ENCODE measurements at places on chromosomes 4 and X. TPM values are rescaled to one million over a fixed set of nuclear protein-coding genes. Genes with fewer than 3 reads are reported as not detected.

Gene MAGEC3
- polyA plus RNA-seq: 0.96 TPM

Gene GAGE2A
- polyA plus RNA-seq: not detected

DNA sequence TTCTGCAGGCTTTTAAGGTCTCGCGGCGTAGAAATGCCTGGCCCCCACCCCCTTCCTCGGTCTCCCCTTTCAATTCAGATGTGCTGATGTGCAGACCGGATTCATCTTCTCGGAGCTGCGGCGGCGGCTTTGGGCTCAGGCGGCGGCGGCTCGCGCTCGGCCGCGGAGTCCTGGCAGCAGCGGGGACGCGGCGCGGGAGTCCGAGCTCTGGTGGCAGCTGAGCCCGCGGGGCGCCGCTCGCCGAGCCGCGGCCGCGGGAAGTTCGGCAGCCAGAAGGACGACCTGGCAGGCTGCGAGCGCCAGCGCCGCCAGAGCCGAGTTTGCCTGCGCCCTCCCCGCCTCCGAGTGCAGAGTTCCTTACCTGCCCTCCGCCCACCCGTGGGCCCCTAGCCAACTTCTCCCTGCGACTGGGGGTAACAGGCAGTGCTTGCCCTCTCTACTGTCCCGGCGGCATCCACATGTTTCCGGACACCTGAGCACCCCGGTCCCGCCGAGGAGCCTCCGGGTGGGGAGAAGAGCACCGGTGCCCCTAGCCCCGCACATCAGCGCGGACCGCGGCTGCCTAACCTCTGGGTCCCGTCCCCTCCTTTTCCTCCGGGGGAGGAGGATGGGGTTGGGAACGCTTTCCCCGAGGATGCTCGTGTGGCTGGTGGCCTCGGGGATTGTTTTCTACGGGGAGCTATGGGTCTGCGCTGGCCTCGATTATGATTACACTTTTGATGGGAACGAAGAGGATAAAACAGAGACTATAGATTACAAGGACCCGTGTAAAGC, 448 bp downstream of the TLL1 start:
- peak; percentile 19 for DNase-seq

DNA sequence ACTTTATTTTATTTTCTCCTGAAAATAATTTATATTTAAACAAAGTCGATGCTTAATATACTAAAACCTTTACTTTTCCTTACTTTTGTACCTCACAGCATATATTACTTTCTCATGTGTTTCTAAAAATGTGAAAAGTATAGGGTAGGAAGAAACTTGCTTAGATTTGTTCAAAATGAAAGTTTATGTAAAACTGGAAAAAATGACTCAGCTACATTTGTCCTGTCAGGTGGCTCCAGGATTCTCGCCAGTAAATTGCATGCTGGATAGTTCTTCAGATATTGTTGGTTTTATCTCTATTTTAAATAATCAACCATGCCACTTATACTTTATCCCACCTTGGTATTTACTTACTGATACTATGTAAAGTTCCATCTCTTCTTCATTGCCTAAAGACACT, 159.2 kb upstream of the NDST4 start:
- no peak for DNase-seq

- DNase-seq: no peak
Measured at GRCh38 chr4:147428583-147428982, 52.3 kb upstream of the EDNRA start.

Gene PDE6B
- 17.2 TPM for polyA plus RNA-seq

DNA sequence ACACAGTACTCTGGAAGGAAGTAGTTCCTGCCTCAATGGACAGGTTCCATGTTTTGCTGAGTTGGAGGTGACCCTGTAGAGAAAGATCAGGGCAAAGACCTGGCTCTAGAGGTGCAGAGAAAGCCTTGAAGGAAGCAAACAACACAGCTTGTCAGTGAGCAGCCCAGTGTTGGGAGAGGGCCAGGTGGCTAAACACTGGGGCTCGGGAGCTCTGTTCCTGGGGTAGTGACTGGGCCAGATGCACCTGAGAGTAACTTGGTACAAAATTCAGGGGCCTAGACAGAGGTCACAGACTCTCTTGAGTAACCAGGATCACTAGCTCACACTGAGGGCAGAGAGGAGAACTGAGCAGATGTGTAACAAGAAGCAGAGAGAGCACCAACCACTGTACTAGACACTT, 138.4 kb upstream of the NALF2 start:
- no peak for DNase-seq

DNA sequence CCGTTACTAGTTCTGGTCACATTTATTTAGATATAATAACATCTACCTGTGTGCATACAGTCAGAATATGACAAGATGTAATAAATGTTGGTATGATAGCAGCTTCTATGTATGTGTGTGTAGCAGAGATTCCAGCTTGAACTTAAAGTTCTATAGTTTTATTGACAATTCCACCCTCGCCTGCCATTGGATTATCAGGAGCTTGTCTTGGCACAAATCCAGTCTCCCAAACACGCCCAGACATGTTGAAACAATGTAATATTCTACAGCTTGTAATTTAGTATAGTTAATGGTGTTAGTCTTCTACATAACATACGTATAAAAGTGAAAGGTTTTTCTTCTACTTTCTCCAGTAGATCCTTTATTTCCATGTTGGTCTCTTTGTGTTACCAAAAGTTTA, 44.4 kb downstream of the BBS12 start:
- DNase-seq: no peak

GRCh38 chrX:17584248-17584681, 153.0 kb upstream of the SCML1 start:
- DNase-seq: no peak

DNA sequence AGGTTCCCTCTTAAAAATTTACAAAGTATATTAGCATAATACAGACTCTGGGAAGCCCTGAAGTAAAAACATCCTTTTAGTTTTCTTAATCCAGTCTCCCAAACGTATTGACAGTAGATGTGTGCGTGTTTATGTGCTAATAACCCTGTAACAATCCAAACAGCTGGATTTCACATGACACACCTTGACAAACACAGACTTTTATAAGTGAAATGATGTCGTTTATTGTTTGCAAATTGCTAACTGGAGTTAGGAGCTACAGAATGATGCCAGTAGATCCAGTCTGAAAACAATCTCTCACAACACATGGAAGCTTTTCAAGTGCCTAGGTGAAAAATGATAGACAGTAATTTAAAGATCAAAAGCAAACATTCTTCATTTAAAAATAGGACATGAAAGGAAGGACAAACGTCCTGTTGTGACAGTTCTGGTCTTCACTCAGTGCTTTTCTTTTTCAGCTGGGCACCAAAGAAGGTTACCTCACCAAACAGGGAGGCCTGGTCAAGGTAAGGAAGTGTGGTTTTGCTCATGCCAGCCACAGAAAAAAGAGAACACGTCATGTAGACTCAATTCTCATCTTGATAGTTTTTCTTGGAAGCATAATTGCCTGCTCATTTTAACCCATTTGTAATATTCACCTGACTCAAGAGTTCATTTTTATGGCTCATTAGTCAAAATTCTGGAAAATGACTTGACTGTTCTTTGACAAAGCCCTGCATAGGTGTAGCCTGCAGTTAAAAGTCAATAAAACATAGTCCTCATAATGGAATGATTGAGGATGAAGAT, 32.9 kb downstream of the LAMTOR3 start:
- no peak for DNase-seq

- DNase-seq: no peak
Measured at GRCh38 chrX:12403474-12404082, 265.3 kb downstream of the FRMPD4 start.

DNA sequence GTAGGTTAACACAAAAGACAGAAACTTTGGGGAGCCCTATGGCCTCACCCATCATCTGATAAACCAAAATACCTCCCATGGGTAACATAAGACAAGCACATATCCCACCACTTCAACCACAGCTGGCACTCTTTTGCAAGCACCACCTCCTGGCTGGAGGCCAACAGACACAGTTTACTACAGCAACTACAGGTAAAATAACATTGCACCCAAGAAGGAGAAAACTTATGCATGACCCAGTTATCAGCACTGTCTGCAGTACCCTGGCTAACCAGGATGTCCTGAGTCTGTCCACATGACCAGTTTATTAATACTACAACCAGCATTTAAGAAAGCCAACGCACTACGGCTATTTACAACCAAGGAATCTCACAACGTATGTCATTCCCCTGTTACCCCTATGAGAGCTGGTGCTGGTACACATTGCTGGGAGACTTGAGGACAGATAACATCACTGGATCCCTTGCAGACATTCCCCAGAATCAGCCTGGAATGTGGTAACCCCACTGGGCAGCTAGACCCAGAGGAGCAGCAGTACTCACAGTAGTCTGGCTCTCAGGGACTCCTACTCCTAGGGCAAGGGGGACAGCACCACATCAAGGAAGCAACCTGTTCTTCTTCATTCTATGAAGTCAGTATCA, 32.0 kb downstream of the ELF2 start:
- no peak for DNase-seq

Gene BEX2
- polyA plus RNA-seq: 32.7 TPM

DNA sequence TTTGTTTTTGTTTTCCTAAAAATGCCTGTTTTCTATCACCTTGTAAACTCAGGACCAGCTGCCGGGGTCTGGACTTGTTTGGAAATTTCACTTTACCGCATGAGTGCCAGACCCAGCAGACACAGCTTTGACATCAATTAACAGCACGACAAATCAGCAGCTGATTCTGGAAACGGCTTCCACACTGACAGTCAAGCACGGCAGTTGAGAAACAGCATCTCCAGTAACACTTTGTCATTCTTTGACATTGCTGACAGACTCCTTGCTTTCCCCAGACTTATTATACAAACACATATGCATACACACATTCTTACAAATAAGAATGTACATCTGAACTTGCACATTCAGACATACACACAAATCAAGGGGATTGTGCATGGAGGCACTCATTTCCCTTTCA, 1017.6 kb upstream of the HS3ST1 start:
- DNase-seq: peak; percentile 4

DNA sequence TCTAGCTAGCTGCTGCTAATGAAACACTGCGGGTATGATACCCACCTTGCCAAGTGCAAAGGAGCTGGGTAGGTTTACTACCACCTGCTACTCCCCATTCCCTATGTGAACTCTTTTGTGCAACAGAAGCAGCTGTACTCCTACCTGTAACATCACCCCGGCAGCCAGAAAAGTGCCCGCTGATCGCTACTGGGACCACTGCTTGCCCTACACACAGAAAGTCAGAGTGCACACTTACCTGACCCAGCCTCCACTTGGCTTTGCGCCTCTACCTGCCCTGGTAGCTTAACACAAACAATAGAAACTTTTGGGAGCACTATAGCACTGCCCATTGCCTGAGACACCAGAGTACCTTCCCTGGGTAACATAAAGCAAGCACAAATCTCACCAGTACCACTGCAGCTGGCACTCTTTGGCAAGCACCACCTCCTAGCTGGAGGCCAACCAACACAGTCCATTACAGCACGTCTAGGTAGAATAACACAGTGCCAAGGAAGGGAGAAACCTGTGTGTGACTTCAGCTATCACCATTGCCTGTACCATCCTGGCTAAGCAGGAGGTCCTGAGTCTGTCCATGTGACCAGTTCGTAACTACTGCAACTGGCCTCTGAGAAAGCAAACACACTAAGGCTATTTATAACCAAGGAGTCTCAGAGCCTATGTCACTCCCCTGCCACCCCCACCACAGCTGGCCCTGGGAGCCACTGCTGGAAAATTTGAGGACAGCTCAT, 80.1 kb downstream of the CENPC start:
- DNase-seq: peak; percentile 8

- DNase-seq: no peak
Measured at GRCh38 chr4:42398171-42398870, 1.0 kb downstream of the SHISA3 start.

DNA sequence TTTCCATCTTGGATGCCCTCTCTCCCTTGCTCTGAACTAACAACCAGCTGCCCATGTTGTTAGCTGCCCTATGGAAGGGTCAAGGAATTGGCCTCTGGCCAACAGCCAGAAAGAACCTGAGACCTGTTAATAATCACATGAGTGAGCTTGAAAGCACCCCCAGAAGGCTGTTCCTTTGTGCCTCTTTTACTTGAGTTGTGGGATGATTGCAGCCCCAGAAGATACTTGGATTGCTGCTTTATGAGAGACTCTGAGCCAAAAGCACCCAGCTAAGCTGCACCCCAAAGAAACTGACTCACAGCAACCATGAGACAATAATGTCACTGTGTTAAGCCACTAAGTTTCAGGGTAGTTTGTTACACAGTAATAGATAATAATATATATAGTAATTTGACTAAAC, 73.3 kb downstream of the FRYL start:
- DNase-seq: no peak

Gene BCORL1
- polyA plus RNA-seq: 15.8 TPM

Gene SSX1
- not detected for polyA plus RNA-seq

Gene HTR2C
- not detected for polyA plus RNA-seq

DNA sequence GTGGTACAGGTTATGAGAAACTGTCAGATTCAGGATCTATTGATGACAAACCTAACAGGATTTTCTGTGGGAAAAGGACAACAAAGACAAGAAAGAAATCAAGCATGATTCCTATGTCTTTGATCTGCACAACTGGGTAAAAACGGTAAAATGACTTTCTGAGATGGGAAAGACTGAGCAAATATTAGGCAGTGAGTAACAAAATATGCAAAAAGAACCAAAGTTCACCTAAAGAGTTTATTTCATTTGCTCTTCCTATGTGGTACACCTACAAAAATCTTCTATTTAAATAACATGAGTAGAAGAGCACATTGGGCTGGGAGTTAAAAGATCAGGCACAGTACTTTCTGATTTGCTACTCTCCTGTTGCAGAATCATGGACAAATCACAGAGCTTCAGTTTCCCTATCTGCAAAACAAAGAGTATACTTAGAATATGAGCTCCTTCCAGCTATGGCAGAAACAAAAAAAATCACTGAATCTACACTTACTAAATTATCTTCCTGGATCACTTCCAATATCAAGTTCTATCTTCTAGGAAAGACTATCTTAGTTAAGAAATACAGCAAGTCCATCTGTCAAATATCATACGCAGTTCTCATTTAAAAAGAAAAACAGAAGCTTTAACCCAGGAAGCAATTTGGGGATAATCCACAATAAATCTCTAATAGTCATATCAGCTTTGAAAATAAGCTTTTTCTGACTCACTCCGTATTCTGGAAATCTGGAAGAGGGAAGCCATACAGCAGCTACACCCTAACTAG, 37.4 kb downstream of the NFXL1 start:
- DNase-seq: no peak

GRCh38 chr4:185657183-185657582, 121.9 kb upstream of the PDLIM3 start:
- no peak for DNase-seq

- peak; percentile 22 for DNase-seq
Measured at GRCh38 chrX:96685210-96686099, 813 bp downstream of the DIAPH2 start.

Gene CXCL8
- 4.5 TPM for polyA plus RNA-seq

DNA sequence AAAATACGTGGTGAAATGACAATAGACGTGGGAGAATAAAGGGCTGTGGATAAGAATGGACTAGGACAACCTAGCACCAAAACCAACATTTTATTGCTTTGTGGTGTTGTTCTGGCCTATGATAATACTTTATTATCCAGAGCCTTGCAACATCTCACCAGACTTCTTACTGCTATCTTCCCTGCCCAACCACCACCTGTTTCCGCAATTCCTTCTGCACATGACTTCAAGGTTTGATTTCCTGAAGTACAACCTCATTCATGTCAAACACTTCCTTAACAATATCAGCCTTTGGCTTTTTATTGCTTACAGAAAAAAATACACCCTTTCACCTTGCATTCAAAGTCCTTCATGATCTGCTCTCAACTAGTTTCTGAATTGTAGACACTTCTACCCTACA, 84.8 kb downstream of the RTL3 start:
- peak; percentile 3 for DNase-seq

Gene BCLAF3
- 11.6 TPM for polyA plus RNA-seq

Gene TMPRSS11D
- polyA plus RNA-seq: not detected

All from muscle of back (tissue), 13 donors.